Cardiac fibroblast (primary cell): ENCODE measurements at places on chromosomes 16 and 17.

GRCh38 chr17:42325026-42325425 is 36.7 kb downstream of the STAT5A start:
- DNase-seq = peak; percentile 55

GRCh38 chr17:61395983-61396585 is 3.6 kb upstream of the TBX2 start:
- DNase-seq = no peak

- no peak for DNase-seq
Measured at GRCh38 chr17:62059414-62059813, 5.7 kb downstream of the MED13 start.

DNA sequence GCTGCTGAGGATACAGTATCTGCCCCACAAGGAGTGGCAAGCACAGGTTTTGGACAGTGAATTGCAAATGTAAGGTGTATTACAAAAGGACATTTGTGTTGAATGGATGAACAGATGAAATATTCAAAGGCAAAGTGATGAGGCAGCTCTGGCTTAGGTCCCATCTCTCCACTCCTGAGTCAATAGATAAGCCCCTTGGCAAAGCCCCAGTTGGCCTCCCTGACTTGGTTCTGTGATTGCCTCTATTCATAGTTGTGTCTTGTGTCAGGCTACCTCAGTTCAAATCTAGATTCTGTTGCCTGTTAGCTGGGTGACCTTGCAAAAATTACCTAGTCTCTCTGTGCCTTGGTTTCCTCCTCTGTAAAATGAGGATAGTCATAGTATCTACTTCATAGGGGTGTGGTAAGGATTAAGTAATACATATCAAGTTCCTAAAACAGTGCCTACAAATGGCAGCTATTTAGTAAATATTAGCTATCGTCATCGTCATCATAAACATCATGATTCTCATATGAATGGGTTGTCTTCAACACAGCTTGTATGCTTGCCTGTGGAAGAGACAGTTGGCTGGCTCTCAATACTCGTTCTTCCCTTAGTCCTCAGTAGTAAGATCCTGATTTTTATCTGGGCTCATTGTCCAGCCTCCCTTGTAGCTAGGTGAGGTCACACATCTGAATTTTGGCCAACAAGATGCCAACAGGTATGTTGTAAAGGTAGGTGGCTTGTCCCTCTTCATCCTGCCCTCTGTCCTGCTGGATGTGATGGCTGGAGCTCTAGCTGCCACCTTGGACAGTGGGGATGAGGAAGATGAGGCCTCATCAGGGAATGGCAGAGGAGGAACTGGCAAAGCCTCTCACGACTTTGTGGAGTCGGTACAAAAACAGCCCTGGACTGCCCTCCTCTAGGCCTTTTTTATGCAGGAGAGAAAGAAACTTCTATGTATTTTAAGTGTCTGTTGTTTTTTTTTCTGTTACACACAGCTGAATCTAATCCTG is 2.1 kb upstream of the MFAP4 start:
- no peak for DNase-seq

GRCh38 chr17:69466451-69466850 is 52.0 kb downstream of the MAP2K6 start:
- DNase-seq = no peak

- peak; percentile 73 for DNase-seq
Measured at GRCh38 chr16:49639739-49640431, 216.0 kb downstream of the ZNF423 start.

- DNase-seq = no peak
Measured at GRCh38 chr17:43553573-43553972, 7.4 kb upstream of the ETV4 start.

DNA sequence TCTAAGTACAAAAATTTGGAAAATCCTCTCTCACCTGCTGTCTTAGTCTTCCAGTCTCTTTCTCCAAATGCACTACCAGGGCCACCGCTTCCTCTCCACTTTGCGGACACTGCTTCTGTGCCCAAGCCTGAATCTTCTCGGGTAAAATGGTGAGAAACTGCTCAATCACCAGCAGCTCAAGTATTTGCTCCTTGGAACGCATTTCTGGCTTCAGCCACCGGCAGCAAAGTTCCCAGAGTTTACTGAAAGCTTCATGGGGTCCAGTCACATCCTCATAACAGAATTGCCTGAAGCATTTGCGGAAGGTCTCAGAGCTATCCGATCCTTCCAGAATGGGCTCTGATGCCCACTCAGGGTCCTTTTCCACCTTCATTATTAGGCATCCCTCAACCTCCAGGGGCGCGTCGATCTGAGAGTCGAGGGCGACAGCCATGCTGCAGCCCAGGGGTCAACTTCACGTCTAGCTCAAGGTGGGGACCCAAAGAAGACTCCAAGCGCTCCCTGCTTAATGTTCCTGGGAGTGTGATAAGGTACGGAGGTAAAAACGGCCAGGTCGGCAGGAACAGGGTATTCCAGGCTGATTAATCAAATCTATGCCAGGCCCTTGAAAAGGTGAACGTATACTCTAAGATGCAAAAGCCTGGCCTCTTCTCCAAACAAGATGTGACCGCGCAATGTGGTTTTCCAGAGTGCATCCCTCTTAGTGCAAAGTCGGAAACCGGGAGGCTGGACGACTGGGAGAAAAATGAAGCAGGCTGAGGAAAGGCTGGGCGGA is 763 bp downstream of the ZKSCAN2 start:
- DNase-seq = no peak

GRCh38 chr17:57689254-57689653 is 55.8 kb downstream of the CCDC182 start:
- no peak for DNase-seq

DNA sequence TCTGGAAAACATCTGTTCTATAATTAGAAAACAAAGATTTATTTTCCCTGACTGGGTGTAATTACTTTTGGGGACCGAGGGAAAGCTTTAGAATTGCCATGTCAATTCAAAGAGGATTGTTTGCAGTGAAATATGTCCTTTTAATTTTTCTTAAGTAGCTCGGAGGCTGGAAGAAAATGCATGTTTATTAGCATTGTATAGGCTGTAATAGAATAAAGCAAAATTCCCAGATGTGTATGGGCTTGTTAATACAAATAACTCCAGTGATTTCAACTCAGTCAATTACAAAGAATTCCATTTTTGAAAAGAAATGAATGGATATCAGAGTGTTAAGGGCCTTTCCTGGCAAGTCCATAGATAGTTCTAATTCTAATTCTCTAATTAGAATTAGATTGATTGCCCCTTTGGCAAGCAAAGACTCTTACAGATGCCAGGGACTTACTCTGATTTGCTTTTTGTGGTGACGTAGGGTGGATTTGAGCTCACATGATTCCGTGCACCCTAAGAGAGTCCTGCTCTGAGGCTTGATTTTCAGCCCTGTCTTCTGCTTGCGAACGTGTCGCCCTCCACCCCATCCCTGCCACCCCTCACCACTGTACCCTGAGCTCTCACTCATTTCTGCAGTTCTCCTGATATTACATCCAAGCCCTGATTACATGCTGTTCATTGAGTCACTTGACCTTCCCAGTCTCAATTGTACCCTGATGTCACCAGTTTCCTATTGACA is 70.0 kb upstream of the FAM20A start:
- DNase-seq = no peak

GRCh38 chr16:87252269-87252970 is 64.8 kb downstream of the C16orf95 start:
- peak; percentile 10 for DNase-seq

DNA sequence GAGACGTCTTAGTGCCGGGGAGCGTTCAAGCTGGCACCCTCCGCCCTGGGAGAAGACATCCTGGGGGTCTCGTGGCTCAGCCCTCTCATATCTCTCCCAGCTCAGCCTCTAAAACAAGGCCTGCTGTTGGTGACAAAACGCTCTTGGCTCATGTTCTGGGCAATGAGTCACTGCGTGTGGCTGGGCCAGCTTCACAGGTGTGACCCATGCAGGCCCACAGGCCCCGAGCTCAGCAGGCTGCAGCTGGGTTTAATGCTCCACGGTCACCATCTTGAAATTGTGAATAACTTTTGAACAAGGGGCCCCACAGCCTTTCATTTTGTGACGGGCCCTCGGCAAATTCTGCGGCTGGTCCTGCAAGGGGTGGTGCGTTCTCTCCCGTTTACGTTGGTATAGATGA is 22.4 kb downstream of the GAA start:
- DNase-seq = peak; percentile 76

DNA sequence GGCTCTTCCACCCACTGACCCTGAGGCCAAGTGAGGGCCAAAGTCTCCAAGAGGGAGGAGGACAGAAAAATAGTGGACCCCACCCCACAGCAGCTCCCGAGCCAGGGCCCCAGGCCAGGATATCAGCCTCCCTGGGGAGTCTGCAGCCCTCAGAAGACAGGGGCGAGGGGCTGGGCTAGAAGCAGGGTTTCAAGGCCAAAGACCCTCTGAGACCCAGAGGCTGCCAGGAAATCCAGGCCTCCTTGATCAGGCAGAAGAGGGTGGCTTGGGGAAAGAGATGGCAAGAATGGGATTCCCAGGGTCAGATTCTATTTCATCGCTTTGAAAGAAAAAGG is 156.1 kb downstream of the ZNF423 start:
- DNase-seq = no peak

GRCh38 chr16:30407804-30408534 is 563 bp downstream of the ZNF771 start:
- DNase-seq = no peak

DNA sequence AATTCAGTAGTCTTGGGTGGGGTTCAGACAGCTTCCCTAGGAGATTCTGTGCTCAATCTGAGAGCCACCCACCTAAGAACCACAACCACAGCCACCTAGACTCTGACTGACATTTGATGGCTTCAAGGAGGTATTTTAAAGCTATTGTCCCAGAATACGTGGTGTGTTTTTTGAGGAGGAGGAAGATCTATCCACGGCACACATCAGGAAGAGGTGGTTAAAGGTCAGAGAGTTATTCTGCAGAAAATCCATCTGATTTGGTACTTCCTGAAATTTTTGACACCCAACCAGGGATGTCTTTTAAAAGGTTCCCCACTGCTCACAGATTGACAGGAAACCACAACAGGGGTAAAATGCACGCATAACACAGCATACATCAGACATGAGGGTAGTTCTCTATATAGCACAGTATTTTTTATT is 25.1 kb downstream of the SMARCE1 start:
- DNase-seq = no peak

DNA sequence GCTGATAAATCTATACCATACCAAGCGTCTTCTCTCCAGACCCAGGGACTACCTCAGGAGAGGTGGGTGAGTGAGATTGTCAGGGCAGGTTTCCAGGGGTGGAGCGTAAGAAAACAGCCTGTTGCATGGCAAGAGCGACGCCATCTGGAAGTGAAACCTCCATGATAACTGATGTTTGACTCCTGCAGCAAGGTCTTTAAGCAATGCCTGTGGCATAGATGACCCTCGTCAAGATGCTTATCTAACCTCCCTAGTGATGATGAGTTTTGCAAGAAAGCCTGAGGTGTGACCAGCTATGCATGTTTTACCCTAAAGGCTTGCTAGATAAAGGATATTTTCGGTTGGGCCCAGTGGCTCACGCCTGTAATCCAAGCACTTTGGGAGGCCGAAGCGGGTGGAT is 71.6 kb downstream of the GSG1L start:
- DNase-seq = no peak

DNA sequence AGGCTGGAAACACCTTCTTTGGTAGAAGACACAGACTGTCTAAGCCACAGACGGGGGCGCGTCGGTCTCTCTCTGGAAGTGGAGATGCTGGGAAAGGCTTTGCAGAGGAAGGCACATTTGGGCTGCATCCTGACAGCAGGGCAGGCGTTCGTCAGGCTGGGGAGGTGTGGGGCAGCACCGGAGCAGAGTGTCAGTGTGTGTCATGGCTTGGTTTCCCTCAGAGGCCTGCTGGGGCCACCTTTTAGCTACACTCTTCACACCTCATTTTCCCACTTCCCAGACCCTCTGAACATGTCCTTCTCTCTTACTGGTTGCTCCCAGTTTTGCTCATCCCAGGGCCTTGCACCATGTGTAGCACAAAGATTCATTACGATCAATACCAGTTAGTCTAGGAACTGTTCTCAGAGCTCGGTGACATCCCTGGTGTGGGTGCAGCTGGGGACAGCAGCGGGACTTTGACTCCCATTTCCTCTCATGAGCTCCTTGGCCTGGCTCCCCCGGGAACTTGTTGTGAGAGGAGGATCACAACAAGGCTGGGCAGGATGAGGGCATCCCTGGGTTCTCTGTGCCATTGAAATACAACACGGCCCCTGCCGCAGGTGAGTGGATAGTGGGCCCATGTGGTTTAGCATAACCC is 33.1 kb downstream of the SMARCE1 start:
- DNase-seq = no peak
